NCI-H1105 (cell line): ENCODE measurements at places on chromosomes 16 and 17.

DNA sequence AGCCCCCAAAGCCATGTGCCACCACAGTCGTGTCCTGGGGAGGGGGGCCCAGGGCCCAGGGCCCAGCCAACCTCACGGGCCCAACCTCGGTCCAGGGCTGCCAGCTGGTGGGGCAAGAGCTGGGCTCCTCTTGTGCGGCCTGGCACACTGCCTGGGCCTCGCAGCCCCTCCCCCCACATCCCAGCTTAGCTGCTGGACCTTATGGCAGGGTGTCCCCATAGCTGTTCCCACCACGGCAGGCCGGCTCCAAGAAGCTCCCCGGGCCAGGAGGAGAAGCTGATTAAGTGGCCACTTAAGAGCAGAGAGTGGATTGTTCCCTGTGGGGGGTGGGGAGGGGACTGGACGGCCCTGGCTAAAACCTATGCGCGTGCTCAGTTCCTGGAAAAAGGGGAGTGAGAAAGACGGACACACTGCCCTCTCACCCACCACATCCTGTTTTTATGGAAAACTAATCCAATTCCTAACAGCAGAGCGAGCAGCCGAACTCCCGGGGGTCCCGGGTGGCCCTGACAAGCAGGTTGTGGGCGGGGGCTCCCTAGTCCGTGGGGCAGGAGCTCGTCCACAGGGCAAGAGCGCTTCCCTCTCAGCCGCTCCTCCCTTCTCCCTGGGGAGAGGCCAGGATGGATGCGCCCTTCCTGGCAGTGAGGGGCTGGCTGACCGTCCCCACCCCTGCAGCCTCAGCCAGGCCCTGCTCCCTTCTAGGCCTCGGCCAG, 16.8 kb downstream of the PIEZO1 start:
- DNase-seq = no peak

DNA sequence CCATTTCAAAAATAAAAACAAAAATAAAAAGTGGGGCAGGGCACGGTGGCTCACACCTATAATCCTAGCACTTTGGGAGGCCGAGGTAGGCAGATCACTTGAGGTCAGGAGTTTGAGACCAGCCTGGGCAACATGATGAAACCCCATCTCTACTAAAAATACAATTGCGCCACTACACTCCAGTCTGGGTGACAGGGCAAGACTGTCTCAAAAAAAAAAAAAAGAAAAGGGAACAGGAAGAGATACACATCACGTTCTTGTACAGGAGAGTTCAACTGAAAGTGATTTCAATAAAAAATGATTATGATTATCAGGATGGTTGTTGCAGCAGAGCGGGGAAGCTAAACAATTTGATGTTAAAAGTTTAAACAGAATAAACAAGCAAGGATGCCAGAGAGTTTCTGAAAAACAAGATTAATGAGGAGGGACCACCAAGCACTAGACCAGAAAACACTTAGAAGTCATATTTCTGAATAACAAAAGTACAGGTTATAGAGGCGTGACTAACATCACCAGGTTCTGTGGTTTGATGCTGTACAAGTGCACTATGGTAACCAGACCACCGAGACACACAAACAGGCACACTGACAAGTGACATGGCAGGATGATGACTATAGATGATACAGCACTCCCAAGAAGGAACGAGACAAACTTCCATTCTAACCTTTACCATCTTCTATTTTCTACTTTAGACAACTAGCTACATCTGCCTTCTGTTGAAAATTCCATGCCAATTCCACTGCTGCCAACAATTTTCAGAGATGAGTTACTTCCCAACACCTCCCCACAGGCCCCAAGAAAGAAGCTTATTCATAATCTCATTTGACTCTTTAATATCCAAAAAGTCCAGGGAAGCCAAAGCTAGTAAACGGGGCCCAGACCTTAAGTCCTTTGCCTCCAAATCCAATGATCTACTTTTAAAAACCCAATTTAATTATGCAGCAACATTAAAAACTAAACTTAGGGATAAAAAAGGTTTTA, 11.8 kb downstream of the DNAJA2 start:
- no peak for DNase-seq

DNA sequence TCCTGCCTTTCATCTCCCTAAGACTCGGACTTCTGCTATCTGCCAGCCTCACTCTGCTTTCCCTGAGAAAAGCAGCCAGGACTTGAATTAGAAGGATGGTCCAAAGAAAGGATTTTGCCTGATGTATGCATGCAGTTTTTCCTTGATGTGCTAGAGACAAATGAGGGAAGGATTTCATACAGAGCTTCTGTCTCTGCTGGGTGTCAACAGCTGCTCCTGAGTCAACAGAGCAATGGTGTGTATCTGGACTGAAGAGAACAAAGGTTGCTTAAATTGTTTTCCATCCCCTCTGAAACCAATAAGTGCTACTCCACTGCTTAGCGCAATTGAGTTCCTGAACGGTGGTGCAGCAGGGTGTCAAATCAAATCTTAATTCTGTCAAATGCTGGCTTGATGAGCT, 680.6 kb upstream of the C16orf82 start:
- DNase-seq = peak; percentile 33

DNA sequence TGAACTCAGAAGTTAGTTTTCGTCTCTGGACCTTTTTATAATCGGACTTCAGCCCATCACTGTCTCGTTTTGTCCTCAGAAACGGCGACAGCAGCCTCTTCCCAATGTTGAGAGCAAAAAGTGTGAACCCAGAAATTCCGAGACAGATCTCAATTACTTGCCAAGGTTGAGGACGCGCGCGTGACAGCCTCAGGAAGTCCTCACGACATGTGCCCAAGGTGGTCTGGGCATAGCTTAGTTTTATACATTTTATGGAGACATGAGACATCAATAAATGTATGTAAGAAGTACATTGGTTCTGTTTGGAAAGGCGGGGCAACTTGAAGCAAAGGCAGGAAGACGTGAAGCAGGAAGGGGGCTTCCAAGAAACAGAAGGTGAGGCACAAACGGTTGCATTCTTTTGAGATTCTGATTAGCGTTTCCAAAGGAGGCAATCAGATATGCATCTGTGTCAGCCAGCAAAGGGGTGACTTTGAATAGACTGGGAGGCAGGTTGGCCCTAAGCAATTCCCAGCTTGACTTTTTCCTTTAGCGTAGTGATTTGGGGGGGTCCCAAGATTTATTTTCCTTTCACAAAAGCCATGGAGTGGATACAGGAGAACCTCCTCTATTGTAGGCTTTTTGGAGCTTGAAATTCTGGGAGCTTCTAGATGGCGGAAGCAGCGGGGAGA, 583 bp upstream of the ZNF747 start:
- no peak for DNase-seq

DNA sequence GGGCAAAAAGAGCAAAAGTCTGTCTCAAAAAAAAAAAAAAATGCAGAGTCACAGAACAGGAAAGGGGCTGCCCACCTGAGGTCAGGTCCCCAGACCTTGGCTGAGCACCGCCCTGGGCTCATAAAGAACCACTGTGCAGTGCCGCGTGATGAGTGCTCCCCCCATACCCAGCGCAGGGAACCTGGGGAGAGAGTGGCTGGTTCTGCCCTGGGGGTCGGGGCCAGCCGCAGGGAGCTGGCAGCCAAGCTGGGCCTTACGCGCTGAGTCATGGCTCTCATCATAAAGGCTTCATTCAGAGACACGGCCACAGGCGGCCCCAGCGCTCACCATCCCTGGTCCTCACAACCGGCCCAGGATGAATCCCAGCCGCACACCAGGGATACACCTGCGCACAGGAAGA, 80.7 kb downstream of the RAB11FIP4 start:
- DNase-seq = no peak

- no peak for DNase-seq
Measured at GRCh38 chr17:62827746-62828485, 19.8 kb upstream of the MARCHF10 start.

GRCh38 chr16:88084881-88085280, 133.6 kb downstream of the BANP start:
- DNase-seq = no peak

- DNase-seq = no peak
Measured at GRCh38 chr16:5187402-5187952, 89.9 kb upstream of the EEF2KMT start.

- no peak for DNase-seq
Measured at GRCh38 chr17:58560511-58560910, 46.1 kb upstream of the MTMR4 start.

DNA sequence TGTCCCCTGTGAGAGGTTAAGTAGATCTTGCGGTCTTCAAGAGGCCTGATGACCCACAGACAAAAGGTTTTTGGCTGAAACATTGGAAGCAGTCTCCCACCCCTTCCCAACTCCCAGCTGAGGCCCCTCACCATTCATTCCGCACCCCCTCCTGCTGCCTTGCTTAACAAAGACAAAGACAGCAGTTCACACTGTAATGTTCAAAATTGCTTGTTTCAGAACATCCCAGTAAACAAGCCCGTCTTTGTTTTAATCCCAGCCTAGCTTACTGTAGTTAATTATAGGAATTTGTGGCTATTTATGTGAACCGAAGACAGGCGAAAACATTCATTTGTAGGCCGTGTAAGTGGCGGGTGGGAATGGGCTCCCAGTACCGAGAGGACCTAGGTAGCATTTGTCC, 55.7 kb downstream of the IRX5 start:
- no peak for DNase-seq
